ENCODE measurements at places on chromosomes 1 and 21.
A peak's percentile ranks its signal among the peaks of the same experiment; 100 is the strongest.

DNA sequence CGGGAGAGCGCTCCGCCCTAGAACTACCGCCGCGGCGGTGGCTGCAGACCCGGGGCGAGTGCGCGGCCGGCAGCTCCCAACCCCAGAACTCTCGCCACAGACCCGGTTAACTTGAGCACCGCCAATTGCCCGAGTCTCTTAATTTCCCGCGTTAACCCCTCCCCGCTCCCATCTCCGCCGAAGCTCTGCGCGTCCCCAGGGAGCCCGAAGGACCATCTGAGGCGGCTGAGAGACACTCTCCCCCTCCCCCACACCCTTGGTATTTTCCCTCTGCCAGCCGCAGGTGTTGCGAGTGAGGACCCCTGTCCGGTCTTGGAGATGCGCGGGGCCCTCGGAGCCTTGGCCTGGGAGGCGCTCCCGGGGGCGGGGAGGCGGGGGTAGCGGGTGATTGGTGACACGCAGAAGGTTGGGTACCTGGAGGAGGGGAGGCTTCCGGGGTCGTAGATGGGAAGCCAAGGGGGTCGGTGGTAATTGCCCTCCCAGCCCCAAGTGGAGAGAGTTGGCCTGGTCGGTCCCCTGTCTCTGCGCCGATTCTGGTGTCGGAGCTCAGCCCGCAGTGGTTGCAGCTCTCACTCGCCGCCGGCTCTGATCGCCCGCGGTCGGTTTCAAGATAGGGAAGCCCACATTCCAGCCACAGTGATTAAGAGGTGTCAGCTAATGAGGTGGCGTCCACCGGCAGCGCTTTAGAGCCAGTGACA is 858 bp upstream of the SUSD4 start:
- DNase-seq, result no peak

GRCh38 chr1:38908821-38909220 is 27.4 kb upstream of the GJA9 start:
- no peak for DNase-seq

DNA sequence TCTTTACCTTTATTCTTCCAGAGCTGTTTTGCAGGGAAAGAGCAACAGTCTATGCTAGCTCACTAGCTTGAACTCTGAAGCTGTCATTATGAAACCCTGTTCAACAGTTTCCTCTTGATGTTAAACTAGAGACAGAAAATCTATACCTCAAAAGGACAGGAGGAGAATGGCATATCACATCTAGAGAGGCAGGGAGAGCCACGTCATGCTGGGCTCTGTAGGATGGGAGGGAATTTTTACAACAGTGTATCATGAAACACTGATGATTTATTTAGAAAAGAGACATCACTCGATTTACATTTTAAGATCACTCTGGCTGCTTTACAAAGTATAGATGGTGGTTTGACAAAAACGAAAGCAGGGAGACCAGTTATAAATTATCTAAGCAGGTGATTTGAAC is 224.9 kb upstream of the COA6 start:
- no peak for DNase-seq

- DNase-seq, result no peak
Observed at GRCh38 chr1:17438318-17439249, 893 bp downstream of the RCC2 start.

- no peak for DNase-seq
Observed at GRCh38 chr1:172238965-172239364, 181.5 kb upstream of the C1orf105 start.

- DNase-seq, result no peak
Observed at GRCh38 chr1:3092530-3092929, 23.5 kb downstream of the PRDM16 start.

DNA sequence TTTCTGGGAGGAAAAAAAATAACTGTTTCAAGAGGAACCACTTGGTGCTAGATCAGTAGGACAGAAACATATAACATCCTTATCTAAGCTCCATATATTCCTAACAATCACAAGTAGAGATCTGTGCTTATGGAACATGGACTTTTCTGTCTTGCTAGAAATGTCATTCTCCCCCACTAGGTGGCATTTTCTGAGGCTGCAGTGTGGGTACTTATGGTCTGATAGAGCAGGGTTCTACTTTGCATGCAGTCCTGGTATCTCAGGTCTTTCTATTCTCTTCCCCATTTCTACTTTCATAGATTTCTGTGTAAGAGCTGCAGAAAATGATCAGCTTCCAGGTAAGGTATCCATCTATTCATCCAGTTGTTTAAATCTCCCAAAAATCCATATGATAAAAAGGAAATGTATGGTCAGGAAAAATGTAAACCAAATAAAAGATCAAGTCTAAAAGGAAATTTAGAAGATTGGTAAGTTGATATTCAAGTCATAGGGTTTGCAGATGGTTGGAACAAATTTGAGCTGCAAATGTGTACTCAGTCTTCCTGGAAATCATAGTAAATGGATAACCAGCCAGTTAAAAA is 1.5 kb downstream of the ZNF684 start:
- DNase-seq, result peak; percentile 45

DNA sequence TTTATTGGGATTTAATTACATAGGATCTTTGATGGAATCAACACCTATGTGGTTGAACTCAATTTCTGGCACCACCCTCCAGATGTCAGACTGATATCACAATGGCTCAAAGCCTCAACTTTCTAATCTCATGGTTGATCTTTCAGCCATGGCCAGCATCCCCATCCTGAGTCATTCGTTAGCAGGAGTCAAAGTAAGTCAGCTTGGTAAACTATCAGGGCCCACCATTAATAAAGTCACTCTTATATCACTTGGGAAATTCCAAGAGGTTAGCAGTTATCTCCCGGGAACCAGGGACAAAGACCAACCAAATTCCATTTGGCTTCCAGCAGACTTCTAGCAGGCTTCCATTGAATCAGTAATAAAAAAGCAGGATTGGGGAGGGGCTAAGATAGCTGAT is 50.7 kb upstream of the TNFSF4 start:
- DNase-seq, result no peak

DNA sequence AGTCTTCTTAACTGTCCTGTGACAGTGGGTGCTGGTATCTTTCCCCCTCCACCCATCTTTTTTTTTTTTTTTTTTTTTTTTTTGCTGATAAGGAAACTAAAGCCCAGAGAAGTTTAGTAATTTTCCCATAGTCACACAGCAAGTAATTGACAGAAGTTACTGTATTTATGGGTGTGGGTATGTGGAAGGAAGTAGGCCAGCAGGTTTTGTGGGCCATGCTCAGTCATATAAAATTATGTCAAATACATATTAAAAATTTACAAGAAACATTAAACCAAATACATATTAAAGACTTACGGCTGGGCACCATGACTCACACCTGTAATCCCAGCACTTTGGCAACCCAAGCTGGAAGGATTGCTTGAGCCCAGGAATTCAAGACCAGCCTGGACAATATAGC is 51.5 kb downstream of the KAZN start:
- no peak for DNase-seq

DNA sequence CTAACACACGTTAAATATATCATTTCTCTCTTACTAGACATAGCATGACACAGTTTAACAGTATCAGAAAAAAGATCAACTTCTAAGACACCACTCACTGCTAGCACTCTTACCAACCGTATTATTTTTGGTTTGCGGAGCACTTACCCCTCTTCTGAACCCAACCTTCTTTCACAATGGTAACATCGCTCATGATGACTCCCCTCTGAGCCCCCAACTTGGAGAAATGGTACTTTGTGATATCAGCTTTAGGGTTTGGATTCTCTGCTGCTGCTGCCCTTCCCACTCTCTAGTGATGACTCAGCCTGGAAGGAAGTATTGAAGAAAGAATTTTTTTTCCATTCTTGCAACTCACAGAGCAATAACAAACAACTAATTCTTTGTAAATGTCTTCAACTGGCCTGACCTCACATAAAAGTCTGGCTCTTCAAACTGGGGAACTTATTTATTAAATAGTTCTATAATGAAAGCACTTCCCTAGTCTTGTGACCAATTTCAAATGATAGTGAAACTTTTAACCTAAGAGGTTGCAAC is 7.0 kb downstream of the AKT3 start:
- no peak for DNase-seq

DNA sequence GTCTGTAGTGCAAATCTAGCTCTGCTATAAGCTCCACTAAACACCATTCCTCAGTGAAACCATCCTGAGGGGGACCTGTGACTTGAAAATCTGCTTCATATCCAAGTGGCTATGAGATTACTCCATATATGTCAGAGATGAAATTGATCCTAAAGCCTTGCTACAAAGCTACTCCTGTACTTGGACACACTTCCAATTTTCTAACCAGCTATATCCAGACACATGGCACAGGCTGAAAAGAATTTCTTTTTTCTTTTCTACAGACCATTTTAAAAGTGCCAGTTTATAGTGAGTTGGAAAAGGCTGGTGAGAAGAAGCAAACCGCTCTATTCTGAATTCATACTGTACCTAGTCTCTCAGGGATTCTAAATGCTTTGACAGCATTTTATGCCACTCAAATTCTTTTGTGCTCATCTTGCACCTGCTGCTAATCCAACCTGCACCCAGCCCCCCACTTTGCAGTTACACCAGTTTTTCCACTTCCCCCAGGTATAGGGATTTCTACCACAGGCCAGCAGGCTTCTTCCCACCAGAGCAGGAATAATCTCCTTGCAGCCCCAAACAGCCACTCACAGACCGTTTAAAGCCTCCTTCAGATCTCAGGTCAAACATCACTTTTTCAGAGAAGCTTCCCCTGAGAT is 112.5 kb downstream of the RERE start:
- DNase-seq, result no peak

- no peak for DNase-seq
Observed at GRCh38 chr21:43306391-43306790, 120.5 kb downstream of the SIK1 start.

DNA sequence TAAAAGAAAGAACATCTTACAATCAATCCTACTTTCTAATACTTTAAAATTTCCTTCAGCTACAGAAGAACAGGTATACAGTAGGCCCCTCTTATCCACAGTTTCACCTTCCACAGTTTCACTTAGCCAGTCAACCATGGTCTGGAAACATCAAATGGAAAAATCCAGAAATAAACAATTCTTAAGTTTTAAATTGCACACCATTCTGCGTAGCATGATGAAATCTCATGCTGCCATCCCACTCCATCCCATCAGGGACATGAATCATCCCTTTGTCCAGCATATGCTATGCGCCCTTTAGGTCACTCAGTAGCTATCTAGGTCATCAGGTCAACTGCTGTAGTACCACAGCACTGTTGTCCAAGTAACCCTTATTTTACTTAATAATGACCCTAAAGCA is 67.7 kb downstream of the HSF2BP start:
- DNase-seq, result no peak

GRCh38 chr1:90724926-90725656 is 8.0 kb upstream of the BARHL2 start:
- no peak for DNase-seq

GRCh38 chr21:38219049-38219628 is 37.7 kb upstream of the KCNJ15 start:
- no peak for DNase-seq

DNA sequence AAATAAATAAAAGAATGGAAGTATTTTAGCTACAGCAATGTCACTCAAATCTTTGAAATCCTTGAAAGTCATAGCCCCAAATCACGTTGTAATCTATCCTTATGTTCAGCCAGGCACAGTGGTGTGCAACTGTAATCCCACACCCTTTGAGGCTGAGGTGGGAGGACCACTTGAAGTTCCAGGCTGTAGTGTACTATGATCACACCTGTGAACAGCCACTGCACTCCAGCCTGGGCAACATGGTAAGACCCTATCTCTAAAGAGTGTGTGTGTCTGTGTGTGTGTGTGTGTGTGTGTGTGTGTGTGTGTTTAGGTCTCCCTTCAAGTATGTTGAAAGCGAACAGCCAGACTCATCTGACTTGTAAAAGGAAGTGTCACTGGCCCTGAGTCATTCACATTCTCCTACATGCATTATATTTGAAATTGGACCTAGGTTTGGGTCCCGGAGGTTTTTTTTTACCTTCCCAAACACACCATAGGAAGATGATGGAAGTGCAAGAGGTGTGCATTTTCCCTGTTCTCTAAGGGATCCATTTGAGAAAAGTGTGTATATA is 50.1 kb downstream of the ZNF281 start:
- DNase-seq, result no peak

DNA sequence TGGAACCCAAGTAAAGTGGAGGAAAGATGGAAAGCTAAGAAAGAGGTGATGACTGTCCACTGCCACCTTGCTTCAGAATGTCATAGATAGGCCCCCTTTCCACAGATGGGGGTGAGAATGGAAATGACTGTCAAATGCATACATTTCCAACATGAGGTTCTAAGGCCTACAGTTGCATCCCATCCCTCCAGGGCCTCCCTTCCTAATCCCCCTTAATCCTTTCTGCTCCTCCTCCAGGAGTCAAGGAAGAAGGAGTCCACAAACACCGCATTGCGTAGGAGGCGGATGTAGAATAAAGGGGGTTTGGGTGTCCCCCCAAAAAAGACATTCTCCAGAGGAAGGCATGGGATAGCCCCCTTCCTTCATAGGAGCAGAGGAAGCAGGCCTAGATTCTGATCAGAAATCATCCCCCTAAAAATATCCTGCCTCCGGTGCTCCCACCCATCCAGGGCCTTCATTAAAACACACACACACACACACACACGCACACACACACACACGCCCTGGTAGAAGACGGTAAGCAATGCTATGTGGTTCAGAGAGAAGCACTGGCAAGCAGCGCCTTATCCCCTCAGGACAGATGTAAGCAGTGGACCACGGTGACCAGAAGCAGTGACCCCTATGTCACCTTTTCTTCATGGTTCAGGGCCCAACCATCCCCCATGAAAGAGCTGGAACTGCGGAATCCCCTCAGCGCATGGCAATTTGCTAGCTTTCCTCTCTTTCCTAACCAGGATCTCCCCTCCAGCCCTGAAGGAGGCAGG is 2.0 kb downstream of the SV2A start:
- DNase-seq, result no peak

GRCh38 chr1:194809665-194810064 is 1623.3 kb upstream of the B3GALT2 start:
- no peak for DNase-seq

DNA sequence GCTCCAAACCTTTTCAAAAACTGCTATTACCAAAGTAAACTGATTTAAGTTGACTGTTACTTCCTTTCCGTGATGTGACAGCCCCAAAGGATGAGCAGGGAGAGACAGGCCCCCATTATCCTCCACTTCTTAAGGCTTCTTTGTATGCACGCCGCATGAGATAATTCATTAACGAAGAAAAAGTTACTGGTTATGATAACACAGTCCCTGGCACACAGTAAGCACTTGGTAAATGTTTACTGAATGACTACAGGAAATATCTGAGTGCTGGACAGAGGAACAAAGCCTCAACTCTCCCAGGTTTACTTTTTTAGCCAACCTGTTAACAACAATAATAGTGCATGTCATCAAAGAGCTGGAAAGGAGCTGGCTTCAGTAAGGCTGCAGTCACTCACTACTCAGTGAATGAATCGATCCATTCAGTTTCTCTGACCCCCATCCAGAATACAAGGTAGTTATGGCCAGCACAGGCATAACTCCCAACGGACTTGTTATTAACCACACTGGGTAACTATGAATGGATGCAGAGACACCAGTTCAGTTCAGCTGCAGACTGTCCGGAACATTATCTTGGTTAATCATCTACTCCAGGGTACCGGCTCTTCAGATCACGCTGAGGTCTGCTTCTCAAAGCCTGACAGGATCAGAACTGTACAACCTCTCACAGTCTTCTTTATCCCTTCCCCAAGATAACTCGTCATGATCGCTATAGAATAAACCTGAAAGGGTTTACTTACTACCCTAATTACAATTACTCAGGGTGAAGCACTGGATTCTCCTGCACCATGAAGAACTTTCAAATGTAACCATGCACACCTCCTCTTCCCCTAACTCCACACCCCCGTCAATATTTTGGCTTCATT is 58.3 kb downstream of the TGFBR3 start:
- DNase-seq, result no peak

Measured in GM12878 (cell line).